ENCODE measurements at places on chromosomes 5 and 9.

- no peaks in the 10 kb centered on the region for H3K4me1 ChIP-seq
- DNase-seq, result no peak
- H3K36me3 ChIP-seq, result no peaks in the 10 kb centered on the region
- peaks cover 8% of the 10 kb centered on the region for H3K27me3 ChIP-seq
Observed at GRCh38 chr9:2595973-2596372, 25.6 kb upstream of the VLDLR start.

GRCh38 chr5:34415559-34416198 is 240.4 kb upstream of the RAI14 start:
- peak overlapping the region; percentile 66 for H3K4me3 ChIP-seq

- peaks cover 4% of the 10 kb centered on the region for H3K27me3 ChIP-seq
- H3K4me1 ChIP-seq, result no peaks in the 10 kb centered on the region
- no peak overlapping the region for H3K4me3 ChIP-seq
- DNase-seq, result no peak
- no peak overlapping the region for H3K27ac ChIP-seq
Observed at GRCh38 chr5:180155365-180155926, 53.6 kb downstream of the RASGEF1C start.

- peaks cover 5% of the 10 kb centered on the region for H3K27me3 ChIP-seq
- H3K36me3 ChIP-seq, result peaks cover 23% of the 10 kb centered on the region
- peaks cover under 1% of the 10 kb centered on the region for H3K4me1 ChIP-seq
- no peak overlapping the region for H3K4me3 ChIP-seq
- no peak for DNase-seq
- no peak overlapping the region for H3K27ac ChIP-seq
Observed at GRCh38 chr5:172091956-172092732, 85.7 kb upstream of the FBXW11 start.

DNA sequence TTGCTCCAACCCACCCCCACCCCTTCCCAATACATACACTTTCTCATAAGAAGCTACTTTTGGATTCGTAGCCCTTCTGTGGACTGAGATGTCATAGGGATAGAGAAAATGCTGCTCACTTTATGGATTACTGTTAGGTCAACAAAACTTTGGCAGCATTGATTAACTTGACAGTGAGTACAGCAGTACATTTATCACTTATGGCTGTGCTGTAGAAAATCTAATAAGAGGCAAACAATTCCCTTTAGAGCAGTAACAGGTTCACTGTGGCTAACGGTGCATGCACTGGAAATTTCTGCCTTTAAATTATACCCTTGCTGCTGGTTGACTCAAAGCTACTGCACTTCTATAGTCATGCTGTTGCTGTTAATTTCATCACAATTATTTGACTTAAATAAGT is 59.2 kb downstream of the PPIC start:
- H3K4me3 ChIP-seq, result no peak overlapping the region
- H3K36me3 ChIP-seq, result no peaks in the 10 kb centered on the region
- no peak for DNase-seq
- no peaks in the 10 kb centered on the region for H3K27me3 ChIP-seq
- no peak overlapping the region for H3K27ac ChIP-seq

- H3K36me3 ChIP-seq, result peaks cover 32% of the 10 kb centered on the region
- peak overlapping the region; percentile 91 for H3K27ac ChIP-seq
- peak overlapping the region; percentile 73 for H3K4me3 ChIP-seq
- no peaks in the 10 kb centered on the region for H3K27me3 ChIP-seq
Observed at GRCh38 chr5:14182761-14183160, 39.6 kb downstream of the TRIO start.

DNA sequence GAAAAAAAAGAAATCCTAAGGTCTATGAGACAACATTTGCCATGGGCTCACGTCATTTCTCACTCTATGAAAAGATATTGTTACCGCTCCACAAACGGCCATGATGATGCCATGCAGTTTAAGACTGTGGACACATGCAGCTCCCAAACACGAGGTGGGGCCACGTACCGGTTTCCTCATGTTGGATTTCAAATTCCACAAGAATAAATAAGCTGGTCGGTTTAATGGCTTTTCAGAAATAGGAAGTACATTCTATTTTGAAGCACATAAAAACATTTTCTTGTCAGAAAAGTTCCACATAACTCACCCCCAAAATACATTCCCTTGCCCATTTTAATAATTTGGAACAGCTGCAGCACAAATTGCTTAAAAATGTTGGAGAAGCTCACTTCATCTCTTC is 130.6 kb downstream of the MYO10 start:
- peak overlapping the region; percentile 62 for H3K27ac ChIP-seq
- peaks cover 9% of the 10 kb centered on the region for H3K36me3 ChIP-seq
- H3K27me3 ChIP-seq, result peaks cover 5% of the 10 kb centered on the region
- H3K4me3 ChIP-seq, result no peak overlapping the region
- DNase-seq, result no peak

DNA sequence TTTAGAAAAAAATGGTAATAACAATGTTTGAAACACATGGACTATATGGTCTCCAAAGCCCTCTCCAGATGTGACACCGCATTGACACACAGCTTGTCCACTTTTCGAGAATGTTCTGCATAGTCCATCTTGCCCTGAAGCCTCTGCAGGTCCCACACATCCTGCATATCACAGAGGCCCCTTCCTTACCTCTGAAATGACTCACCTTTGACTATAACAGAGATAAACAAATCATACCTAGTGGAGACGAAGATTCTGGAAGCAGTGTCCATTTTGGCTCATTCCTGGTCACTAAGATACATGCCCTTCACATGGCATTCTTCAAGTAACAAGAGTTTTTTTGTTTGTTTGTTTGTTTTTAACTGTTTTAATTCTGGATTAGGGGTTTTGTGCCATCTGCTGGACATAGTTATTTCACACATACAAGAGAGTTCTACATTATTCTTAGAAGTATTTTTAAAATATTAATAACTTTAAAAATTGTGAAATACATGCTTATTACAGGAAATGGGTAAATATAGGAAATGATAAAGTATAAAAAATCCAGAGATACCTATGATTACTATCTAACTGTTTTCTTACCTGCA is 5.1 kb downstream of the ARL14EPL start:
- no peak overlapping the region for H3K4me3 ChIP-seq
- H3K27me3 ChIP-seq, result peaks cover 20% of the 10 kb centered on the region
- peaks cover 1% of the 10 kb centered on the region for H3K4me1 ChIP-seq

GRCh38 chr9:21936161-21936560 is 58.0 kb downstream of the CDKN2A start:
- peaks cover 42% of the 10 kb centered on the region for H3K4me1 ChIP-seq
- no peaks in the 10 kb centered on the region for H3K27me3 ChIP-seq
- H3K27ac ChIP-seq, result no peak overlapping the region

DNA sequence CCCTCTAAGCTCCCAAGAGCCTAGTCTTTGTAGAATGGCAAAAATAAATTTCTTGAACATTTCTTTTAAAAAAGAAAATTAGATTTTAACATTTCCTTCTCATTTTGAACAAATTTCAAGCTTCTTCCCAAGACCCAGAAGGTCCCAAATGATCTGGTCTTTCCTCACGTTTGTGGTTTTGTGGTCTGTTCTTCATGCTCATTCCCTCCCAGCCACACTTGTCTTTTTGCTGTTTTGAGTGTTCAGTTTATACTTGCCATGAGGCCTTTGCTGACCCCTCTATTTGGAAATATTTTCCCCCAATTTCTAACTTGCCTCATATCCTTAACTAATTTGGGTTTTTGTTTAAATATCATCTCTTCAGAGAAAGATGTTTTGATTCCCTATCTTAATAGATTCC is 133.4 kb upstream of the PAPPA start:
- H3K4me3 ChIP-seq, result no peak overlapping the region
- peaks cover 13% of the 10 kb centered on the region for H3K4me1 ChIP-seq
- peaks cover 2% of the 10 kb centered on the region for H3K27me3 ChIP-seq

DNA sequence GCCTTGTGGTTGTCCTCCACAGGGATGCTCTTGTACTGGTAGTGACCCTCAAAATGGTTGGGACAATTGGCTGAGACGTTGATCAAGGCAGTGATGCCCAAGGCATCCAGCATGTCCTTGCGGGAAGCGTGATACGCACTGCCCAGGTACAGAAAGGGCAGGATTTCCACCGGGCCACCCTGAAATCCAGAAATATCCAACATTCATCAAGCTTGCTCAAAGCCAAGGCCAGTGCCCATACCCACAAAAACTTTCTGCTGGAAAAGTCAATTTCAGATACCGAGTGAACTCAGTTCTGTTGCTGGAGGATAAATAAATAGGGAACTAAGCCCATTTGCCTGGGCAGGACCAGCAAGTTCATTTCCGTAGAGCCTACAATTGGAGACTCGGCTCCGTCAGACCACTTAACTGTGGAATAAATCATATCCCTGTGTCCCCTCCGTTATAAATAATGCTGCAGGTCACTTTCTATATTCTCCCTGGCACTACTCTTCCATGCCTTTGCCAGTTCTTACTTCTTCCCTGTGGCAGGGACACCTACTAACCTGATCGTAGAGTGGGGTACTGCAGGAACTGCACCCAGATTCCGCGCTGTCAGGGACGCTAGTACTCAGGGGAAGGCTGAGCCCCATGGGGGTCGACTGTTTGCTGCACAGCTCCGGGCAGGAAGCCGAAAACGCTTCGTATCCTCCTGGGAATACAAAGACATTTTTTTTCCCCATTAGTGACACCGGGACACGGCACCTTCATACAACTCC is 1.2 kb downstream of the DUSP1 start:
- peaks cover 61% of the 10 kb centered on the region for H3K27me3 ChIP-seq
- peak overlapping the region; percentile 99 for H3K4me3 ChIP-seq
- peak overlapping the region; percentile 99 for H3K27ac ChIP-seq
- DNase-seq, result peak; percentile 49

GRCh38 chr9:82989929-82990328 is 73.0 kb downstream of the RASEF start:
- H3K4me3 ChIP-seq, result no peak overlapping the region
- no peaks in the 10 kb centered on the region for H3K4me1 ChIP-seq

- H3K36me3 ChIP-seq, result peaks cover 18% of the 10 kb centered on the region
- no peaks in the 10 kb centered on the region for H3K27me3 ChIP-seq
- DNase-seq, result no peak
- peaks cover 49% of the 10 kb centered on the region for H3K4me1 ChIP-seq
- H3K27ac ChIP-seq, result peak overlapping the region; percentile 69
Observed at GRCh38 chr9:128919402-128920089, 1.2 kb upstream of the PHYHD1 start.

GRCh38 chr9:69806627-69807026 is 14.0 kb upstream of the CFAP95 start:
- H3K36me3 ChIP-seq, result no peaks in the 10 kb centered on the region
- no peak for DNase-seq
- H3K27ac ChIP-seq, result no peak overlapping the region
- no peak overlapping the region for H3K4me3 ChIP-seq
- peaks cover 4% of the 10 kb centered on the region for H3K4me1 ChIP-seq
- H3K27me3 ChIP-seq, result no peaks in the 10 kb centered on the region

DNA sequence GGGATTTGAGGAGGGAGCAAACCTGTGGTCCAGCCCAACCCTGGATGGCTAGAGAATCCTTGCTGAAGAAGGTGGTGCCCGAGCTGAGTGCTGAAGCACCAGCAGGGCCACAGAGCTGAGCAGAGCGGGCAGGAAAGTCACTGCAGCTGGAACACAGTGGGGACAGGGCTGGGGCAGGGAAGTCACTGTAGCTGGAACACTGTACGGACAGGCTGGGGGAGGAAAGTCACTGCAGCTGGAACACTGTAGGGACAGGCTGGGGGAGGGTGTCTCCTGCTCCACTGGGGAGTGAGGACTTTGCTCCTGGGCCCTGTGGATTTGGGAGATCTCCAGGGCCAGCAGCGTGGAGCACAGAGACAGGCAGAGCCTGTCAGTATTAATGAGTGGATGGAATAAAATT is 9.0 kb upstream of the SUSD3 start:
- H3K4me3 ChIP-seq, result no peak overlapping the region
- DNase-seq, result no peak
- H3K4me1 ChIP-seq, result no peaks in the 10 kb centered on the region
- H3K27me3 ChIP-seq, result peaks cover 17% of the 10 kb centered on the region

DNA sequence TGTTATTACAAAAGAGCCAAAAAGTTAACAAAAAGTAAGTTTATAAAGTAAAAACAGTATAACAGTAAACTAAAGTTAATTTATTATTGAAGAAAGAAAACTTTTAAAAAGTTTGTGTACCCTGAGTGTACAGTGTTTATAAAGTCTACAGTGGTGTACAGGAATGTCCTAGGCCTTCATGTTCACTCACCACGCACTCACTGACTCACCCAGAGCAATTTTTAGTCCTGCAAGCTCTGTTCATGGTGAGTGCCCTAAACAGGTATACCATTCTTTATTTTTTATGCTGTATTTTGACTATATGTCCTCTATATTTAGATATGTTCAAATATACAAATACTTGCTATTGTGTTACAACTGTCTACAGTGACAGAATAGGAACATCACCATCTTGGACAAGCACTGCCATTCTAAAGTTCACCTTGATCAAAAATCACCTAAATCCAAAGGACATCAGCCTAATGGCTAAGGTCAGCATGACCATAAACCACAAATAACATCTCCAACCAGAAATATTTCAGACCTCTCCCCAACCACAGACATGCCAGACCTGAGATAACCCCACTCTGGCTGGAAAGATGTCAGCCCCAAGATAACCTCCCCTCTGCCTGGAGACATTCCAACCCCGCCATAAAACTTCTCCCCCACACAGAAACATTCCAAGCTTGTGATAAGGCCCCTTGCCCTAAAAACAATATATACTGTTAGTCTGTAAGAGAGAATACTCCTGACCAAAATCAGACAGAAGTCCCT is 56.1 kb downstream of the AGXT2 start:
- no peak overlapping the region for H3K27ac ChIP-seq
- no peaks in the 10 kb centered on the region for H3K4me1 ChIP-seq
- peaks cover 26% of the 10 kb centered on the region for H3K27me3 ChIP-seq
- H3K4me3 ChIP-seq, result no peak overlapping the region
- DNase-seq, result no peak
- peaks cover 6% of the 10 kb centered on the region for H3K36me3 ChIP-seq

GRCh38 chr5:28822071-28822470 is 1783.7 kb upstream of the CDH9 start:
- no peaks in the 10 kb centered on the region for H3K36me3 ChIP-seq
- H3K27me3 ChIP-seq, result no peaks in the 10 kb centered on the region
- H3K27ac ChIP-seq, result no peak overlapping the region
- no peaks in the 10 kb centered on the region for H3K4me1 ChIP-seq
- DNase-seq, result no peak

DNA sequence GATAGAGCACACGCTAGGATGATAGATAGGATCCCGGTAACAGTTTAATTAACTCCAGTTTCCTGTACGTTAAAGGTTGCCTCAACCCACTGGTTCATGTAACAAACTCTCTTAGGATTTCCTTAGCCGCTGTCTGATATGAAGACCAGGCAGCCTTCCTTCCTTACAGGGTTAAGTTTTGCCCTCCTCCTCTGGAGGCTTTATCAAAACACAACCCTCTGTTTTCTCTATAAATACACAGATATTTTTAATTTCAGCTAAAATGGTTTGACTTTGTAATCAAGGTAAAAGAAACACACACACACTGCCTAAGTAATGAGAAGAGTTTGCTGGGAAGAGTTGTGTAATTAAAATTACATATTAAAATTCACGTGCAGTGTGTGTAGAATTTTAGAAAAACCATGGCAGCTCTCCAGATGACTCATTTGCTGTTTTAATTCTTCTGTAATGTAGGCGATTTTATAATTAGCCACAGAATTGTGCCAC is 369.8 kb downstream of the CSNK1G3 start:
- DNase-seq, result peak; percentile 12
- peaks cover 29% of the 10 kb centered on the region for H3K4me1 ChIP-seq

- no peak for DNase-seq
- H3K27ac ChIP-seq, result no peak overlapping the region
- H3K36me3 ChIP-seq, result peaks cover 10% of the 10 kb centered on the region
- no peaks in the 10 kb centered on the region for H3K27me3 ChIP-seq
Observed at GRCh38 chr9:116060631-116061030, 93.0 kb upstream of the PAPPA start.
